SK-N-SH treated with all-trans-retinoic acid at 6 μM for 48 hours (cell line): ENCODE measurements at places on chromosomes 13 and 19.

- no peak for ATAC-seq
Observed at GRCh38 chr19:34480491-34480890, 1.1 kb upstream of the WTIP start.

DNA sequence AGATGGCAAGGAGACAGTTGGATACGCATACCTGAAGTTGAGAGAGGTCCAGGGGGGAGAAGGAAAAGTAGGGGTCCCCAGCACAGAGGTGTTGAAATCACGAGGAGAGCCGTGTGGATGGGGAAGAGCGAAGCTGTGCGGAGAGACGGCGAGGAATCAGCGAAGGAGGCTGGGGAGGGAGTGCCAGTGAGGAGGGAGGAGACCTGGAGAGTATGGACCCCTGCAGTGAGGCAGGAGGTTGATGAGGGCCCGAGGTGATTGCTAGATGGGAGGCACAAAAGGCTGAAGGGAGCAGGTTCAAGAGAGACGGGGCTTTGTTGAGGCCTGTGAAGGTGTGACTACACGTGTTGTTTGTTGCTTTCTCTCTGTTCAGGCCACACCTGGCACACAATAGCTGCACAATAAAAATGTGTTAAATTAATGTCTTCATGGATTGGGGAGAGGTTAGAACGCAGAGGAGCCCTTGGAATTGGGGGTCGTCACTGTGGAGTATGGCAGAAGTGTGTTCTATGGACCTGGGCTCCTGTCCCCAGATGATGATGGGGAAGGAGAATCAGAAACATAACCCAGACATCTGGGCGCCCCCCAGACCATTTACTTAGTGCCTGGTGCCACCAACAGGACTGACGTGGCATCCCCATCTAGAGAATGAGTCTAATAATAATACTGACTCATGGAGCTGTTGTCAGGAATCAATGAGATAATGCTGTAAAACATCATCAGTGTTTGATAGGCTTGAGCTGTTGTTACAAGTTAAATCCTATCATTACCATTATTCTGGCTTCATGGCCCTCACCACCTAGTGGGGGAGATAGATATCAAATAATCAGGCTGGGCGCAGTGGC, 137.5 kb downstream of the SIPA1L3 start:
- peak; percentile 49 for ATAC-seq

GRCh38 chr13:108902405-108903155, 273.2 kb downstream of the MYO16 start:
- ATAC-seq, result peak; percentile 40; the same call in 1 of the 3 replicates

GRCh38 chr13:105202354-105202753, 1333.1 kb downstream of the EFNB2 start:
- ATAC-seq, result peak; percentile 54; the same call in 1 of the 3 replicates

- no peak for ATAC-seq
Observed at GRCh38 chr13:110286833-110287819, 19.8 kb downstream of the COL4A1 start.

DNA sequence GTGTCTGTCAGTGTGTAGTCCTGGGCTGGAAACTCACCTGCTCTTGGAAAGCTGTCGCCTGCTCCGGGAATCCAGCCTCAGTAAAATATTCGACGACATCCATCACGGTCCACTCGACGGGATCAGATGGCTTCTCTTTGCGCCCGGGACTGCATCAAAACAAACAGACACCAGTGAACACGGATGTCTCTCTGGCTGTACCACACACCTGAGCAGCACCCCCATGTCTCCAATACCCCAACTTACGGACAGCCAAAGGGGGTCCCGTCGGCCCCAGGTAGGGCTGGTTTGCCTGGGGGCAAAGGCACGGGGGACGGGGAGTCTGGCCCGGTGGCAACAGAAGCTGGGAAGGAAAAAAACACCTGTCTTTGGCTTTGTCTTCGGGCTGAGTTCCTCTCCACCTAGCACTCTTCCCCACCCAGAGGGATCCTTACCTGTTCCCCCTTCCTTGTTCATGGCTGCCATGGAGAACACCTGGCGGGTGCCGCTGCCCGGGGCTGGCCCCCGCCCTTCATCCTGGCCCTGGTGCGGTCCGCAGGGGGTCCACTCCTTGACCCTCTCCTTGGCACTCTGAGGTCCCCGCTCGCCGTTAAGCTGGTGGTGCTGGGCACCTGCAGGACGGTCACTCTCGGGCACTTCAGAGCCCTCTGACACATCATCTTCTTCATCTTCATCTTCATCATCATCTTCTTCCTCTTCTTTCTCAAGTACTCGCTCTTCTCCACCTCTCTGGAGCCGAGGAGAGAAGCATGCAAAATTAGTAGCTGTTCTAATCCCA, 1.7 kb downstream of the SAMD1 start:
- ATAC-seq, result no peak

DNA sequence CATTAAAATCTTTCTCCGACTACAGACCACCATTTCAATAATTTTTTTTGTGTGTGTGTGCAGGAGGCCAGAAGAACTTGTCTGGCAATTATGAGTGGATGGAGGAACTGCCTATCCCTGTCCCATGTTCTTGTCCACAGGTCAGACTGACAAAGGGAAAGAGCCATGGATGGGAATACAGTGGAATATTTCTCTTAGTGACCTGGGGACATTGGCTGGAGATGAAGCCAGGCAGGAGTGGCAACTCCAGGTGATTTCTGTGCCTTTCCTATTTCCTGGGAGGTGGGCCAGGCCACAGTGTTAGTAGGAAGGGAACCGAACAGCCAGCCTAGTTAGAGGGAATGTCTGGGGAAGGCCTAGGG, 3.7 kb downstream of the PSG9 start:
- ATAC-seq, result peak; percentile 21; the same call in 1 of the 3 replicates
